Iris pigment epithelial cell (primary cell): ENCODE measurements at places on chromosomes 6 and 20.

GRCh38 chr20:44151621-44152416, 35.2 kb downstream of the JPH2 start:
- no peak for DNase-seq

GRCh38 chr6:45816674-45817297, 198.9 kb downstream of the CLIC5 start:
- no peak for DNase-seq

GRCh38 chr6:22917344-22917743, 348.0 kb downstream of the HDGFL1 start:
- no peak for DNase-seq

DNA sequence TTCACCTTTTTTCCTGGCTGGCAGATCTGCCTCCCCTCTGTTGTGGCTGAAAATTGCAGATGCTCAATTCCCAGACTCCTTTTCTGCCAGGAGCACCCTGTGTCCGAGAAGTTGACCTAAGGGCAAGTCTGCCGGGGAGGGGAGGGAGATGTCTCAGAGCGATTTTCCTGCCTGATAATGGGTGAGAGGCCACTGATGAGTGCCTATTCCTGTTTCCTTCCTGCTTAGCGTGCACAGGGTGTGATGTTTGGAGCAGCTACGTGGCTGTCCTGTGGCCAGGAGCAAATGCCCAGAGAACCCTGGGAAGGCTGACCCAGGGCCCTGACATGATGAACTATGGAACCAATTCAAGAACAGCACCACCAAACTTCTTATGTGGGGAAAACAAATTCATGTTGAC, 22.5 kb downstream of the SOX4 start:
- DNase-seq: no peak

- DNase-seq: no peak
These were observed 33.1 kb upstream of the RNF8 start for GRCh38 chr6:37320646-37321045.

GRCh38 chr6:146289816-146290588, 253.6 kb upstream of the RAB32 start:
- DNase-seq: peak; percentile 90

- no peak for DNase-seq
These were observed 63.5 kb downstream of the VTA1 start for GRCh38 chr6:142210606-142211005.

- no peak for DNase-seq
These were observed 129.6 kb downstream of the EDN1 start for GRCh38 chr6:12419631-12420272.

DNA sequence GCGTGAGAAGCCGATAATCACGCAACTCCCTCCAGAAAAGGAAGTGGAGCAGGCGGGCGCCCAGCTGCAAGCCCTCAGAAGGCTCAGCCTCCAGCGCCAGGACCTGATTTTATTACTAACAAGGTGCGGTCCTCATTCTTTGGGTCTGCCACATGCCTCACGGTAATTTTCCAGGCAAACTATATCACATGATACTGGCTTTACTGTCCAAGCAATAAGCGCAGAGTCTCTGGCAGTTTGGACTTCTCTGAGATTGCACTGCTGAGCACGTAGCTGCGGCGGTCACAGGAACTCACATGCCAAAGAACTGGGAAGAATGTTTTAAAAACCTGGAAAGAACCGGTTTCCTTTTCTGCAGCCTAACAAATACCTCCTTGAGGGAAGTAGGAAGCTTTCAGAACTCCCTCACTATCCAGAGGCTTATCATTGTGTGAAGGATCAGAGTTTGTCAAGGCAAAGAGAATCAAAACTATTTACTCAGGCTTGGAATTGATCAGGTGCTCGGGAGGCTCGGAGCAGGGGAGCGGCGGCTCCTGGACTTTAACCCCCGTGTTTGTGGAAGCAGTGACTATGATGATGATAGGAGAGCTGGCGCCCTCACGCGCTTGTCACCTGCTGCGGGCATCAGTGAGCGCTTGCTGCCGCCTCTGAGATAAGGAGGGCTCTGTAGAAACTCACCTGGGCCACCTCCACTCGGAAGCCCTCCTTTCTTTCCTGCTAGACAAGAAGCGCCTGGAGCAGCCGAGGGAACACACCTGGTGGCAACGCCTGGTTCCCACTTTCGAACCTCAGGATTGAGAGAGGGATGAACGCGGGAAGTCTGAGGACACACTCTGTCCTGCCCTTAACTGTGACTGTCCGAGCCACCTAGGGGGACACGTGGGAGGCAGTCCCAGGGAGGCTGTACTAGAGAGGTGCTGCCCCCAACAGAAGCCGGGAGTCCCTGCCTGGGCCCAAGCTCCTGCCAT, 27.2 kb upstream of the SYNJ2 start:
- peak; percentile 41 for DNase-seq

DNA sequence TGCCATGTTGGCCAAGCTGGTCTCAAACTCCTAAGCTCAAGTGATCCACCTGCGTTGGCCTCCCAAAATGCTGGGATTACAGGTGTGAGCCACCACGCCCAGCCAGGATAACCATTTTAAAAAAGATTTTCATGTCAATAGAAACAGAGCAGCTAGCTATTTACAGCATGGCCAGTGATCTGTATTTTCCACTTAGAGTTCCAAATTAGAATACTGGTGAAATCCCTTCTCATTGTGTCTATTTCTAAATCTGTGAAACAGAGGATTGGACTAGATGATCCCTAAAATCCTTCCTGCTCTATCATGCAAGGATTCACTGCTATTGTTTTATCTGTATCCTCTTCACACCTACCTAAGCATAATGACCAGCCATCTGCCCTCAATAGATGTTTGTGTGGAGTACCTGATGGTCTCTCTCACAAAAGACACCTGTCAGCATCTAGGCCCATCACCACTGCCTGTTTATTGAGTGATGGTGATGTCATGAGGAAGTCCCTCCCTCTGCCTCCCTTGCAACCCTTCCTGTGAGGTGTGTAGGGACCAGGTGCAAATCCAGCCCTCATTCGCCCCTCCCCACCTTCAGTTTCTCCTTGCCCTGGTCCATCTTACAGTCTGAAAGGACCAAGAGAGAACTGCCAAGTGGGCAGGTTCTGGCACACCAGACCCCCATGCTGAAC, 26.5 kb upstream of the SMIM29 start:
- no peak for DNase-seq

DNA sequence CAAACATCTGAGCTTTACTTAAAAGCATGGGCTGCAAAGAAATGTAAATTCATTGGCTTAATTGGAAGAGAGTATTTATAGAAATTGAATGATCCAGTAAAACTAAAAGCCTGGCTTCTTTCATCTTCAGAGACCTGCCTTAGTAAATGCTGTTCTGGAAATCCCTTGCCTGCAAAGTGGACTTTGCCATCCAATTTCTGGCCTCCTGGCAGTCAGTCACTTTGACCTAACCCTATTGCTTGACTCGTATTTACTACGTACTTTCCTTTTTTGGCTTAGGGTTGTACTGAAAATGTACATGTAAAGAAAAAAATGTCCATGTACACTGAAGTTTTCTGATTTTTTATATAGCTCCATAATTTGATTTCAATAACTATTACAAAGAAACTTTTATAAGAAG, 47.1 kb downstream of the E2F3 start:
- DNase-seq: no peak

GRCh38 chr20:1945660-1946059, 48.2 kb downstream of the PDYN start:
- DNase-seq: no peak

DNA sequence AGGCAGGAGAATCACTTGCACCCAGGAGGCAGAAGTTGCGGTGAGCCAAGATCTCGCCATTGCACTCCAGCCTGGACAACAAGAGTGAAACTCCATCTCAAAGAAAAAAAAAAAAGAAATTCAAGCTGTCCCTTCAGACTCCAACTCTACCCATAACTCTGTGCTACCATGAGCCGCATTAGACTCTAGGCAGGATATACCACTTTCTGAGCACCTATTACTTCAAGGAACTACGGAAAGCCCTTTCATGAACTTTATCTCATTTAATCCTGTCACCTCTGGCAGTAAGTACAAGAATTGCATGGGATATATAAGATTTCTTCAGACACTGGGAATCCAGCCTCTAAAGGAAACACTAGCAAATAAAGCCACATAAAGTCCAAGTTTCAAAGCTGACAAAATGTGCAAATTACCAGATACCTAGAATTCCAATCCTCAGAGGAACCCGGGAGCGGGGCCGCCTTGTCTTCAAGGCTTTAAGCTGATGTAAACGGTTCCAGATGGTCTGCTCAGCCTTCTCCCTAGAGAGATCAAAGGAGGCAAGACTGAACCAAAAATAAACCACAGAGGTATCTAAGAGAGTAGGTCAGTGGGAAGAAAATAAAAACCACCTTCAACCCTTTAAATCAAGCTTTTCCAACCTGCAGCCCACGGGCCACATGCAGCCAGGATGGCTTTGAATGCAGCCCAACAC, 9.4 kb downstream of the CDK5RAP1 start:
- DNase-seq: peak; percentile 83

DNA sequence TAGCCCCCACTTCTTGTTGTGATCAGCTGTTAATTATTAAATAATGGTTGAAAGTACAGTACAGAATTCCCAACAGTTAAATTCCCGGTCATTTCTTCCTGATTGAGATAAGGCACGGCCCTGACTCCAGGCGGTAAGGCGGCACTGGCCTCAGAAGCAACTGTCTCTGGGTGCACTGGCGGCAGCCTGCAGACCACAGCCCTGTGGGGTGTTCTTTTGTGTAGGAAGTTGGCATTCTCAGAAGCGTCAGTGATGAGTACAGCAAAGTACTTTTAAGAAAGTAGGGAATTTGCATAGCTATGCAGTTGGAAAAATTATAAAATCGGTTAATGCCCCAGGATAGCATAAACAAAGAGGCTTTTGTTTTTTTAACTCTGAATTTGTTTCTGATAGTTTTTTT, 50.5 kb downstream of the SAMD5 start:
- no peak for DNase-seq

DNA sequence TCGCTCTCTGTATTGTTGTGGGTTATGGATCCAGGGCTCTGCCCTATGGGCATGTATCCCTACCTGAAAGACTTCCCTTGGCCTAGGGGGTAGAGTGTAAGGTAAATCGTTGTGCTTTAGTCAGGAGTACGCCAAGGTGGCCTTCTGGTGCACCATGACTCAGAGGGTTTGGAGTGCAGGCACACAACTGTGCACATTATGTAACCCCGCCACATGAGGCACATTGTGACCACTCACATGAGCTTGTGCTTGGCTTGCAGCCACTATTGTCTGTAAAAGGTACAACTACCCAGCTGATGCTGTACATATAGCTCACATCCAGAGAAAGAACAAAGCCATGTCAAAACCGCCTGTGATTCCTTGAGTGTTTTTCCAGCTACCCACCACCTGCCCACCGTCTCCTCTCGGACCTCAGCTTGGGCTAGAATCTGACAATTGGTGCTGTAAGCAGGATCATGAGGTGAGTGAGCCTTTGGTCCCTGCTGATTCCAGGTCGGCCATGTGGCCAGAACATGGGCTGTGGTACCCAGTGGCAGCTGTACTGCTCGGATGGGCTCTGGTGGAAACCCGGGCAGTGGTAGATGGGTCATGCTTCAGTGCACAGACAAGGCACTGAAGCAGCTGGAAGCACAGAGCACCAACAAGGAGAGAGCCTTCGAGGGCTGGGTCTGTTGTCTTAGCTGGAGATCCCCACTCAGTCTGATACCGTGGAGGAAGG, 33.8 kb downstream of the HDDC2 start:
- DNase-seq: peak; percentile 28

DNA sequence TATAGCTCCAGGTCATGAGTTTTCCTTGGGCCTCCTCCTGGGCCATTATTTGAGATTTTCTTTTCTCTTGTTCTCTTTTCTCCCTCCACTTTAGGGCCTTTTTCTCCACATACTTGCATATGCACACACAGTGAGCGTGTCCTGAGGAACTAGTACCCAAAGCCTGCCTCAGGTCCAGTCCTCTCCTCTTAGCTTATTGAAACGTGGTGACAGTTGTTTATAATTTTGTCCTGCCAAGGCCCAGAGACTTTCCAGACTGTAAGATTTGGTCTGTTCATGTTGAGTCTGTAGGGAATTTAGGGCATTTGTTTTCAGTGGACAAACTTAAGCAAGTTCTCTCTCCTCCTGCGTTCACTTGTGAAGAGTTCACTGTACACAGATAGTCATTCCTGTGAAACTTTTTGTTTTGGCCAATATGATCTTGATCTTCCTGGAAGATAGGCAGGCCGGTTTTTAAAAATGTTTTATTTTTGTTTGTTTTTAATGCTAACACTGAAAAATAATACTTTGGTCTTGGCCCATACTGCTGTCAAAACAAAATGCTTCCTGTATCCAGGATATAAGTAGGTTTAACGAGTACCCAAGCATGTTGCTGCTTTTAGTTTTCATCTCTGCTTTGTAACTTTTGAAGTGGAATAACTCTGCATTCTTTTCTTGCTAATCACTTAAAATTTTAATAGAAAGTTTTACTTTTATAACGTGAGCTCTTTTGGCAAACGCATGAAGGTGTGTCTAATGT, 20.7 kb downstream of the LRRC1 start:
- DNase-seq: peak; percentile 51
